ENCODE measurements at places on chromosomes 4 and X. TPM values are rescaled to one million over a fixed set of nuclear protein-coding genes. Genes with fewer than 3 reads are reported as not detected.

CFI gene
- total RNA-seq = not detected

GAGE2A gene
- not detected for total RNA-seq

DNA sequence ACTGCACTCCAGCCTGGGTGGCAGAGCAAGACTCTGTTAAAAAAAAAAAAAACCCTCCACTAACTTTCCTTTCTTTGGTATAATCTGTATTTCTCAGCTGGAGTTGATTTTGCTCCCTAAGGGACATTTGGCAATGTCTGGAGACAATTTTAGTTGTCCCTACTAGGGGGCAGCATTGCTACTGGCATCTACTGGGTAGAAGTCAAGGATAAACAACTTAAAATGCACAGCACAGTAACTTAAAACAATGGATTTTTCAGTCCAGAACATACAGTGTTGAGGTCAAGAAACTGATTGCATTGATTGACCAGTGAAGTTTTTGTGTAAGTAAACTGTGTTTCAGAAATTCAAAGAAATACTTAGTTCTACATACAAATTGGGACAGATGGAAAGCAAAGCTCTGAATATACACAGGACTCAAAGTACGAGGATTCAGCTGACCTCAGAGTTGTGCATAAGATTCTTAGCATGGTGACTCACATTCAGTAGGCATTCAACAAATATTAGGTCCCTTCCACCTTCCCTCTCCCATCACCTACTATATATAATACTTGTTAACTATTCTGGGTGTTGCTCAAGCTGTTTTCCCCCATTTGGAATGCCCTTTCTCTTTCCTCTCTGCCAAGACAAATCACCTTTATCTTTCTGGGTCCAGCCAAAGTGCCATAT lies 8.8 kb downstream of the DDX53 start:
- DNase-seq = no peak

DNA sequence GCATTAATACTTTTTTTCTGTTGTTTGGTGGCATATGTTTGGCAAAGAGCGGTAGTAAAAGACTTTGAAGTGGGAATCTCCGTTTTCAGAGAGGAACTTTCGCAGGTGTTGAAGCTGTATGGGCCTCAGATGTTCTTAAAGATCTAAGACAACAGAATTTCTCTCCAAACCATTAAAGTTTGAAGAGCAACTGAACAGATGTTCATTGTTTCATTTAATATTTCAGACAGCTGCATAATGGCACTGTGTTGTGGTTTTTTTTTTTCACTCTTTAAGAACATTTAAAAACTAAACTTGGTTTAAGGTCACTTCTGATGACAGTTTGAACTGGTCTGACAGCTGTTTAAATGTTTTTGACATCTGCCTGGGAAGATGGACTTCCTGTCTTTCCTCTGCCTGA lies 882.7 kb upstream of the PCDH10 start:
- DNase-seq = no peak

DNA sequence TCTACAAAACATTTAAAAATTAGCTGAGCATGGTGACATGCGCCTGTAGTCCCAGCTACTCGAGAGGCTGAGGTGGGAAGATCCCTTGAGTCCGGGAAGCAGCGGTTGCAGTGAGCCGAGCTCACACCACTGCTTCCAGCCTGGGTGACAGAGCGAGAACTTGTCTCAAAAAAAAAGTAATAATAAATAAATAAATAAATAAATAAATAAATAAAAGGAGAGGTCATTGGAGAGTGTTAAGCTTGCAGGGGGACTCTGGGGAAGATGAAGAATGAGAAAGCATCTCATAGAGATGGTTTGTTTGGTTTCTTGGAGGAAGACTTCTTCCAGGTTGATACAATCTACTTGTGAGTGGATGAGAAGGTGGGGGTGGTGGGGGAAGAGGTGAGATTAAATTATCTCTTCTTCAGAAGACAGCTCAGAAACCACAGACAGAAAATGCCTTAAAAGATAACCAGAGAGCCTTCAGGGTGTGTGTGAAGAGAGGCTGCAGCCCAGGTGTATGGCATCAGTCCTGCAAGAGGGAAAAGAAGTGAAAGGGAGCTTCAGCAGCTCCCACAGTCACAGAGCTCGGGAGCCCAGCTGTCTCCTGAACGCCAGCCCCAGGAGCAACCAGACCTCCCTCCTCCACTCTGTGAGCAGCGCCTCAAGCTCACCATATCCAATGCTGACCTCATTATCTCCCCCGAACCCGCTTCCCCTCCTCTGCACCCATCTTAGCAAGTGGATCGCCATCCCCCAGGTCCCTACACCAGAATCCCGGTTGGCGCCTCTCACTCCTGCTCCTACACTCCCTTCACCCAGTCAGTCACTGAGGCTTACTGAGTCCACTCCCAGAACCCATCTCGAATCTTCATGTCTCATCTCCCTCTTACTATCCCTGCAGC lies 48.2 kb downstream of the RBM47 start:
- no peak for DNase-seq

Data from activated naive CD8-positive, alpha-beta T cell treated with anti-CD3 and anti-CD28 coated beads for 36 hours (primary cell).